ENCODE measurements at places on chromosomes 13 and 19.

GRCh38 chr13:81446441-81446840 lies 1105.5 kb upstream of the SPRY2 start:
- no peak for DNase-seq

DNA sequence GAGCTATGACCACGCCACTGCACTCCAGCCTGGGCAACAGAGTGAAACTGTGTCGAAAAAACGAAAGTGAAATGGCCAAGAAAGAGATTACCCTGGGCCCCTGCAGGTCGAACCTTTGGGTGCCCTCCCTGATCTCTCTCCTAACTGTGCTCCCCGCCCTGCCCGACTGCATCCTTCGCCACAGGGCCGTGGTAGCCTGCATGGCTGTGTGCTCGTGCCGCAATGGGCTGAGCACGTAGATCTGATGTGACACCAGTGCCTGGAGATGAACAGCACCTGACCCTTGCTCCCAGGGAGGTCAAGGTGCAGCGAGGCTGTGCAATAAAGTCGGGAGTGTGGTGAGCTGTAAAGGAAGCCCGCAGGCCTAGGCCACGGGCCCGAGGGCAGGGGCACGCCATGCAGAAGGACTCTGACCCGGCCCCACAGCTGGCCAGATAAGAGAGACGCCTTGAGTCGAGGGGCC lies 60.2 kb downstream of the PEX11G start:
- no peak for DNase-seq

- DNase-seq = no peak
Observed at GRCh38 chr13:113996081-113996911, 22.4 kb upstream of the C13orf46 start.

DNA sequence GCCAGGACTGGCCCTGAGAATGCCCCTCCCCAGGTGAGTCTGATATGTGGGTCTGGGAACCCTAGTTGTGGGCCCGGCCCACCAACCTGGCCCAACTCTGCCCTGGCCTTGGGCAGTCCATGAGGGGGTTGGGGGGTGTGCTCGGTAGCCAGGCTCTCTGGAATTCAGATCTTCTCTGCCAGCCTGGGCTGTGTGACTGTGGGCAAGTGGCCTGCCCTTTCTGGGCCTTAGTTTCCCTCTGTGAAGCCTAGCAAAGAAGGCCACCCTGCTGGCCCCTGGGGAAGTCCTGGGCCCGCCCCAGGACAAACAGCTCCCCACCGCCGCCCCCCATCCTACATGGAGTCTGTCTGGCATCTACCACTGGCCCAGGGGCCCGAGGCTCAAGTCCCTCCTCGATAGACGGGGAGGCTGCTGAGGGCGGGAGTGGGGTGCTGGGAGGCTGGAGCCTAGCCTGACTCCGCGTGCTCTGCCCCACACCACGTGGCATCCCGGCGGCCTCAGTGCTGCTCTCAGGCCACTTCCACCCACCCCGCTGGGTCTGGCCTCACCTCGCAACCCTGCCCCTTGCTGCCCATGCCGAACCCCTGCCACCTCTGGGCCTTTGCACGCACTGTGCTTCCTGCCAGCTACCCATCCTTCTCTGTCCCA lies 8.3 kb upstream of the TBXA2R start:
- no peak for DNase-seq

Measured in stimulated activated CD4-positive, alpha-beta T cell treated with anti-CD3 and anti-CD28 coated beads, Interleukin-1b, Interleukin-23, amount 100 ng/mL, for 1 hour (primary cell).